ENCODE measurements at places on chromosomes 3 and 15. TPM values are rescaled to one million over a fixed set of nuclear protein-coding genes. Genes with fewer than 3 reads are reported as not detected.

Gene INKA1
- 0.43 TPM for polyA plus RNA-seq

Gene GOLGA6L10
- not detected for polyA plus RNA-seq

Gene ARHGAP31
- polyA plus RNA-seq: 6.4 TPM

Gene PAK2
- polyA plus RNA-seq: 18.2 TPM

Gene C3orf20
- polyA plus RNA-seq: not detected

Gene FBN1
- polyA plus RNA-seq: 0.06 TPM

DNA sequence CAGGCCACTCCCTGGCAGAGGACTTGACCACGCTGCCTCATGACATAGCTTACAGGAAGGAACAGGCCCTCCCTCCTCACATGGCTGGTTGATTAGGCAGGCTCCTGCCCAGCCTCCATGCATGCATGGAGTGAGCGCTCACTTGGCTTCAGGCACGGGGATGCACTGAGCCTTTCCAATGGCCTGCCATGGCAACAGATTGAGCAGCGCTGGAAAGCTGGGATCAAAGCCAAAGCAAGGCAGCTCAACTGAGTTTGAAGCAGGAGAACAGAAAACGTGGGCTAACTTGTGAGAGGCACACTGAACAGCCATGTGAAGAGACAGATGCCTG is 5.9 kb upstream of the GRAMD2A start:
- DNase-seq: no peak

DNA sequence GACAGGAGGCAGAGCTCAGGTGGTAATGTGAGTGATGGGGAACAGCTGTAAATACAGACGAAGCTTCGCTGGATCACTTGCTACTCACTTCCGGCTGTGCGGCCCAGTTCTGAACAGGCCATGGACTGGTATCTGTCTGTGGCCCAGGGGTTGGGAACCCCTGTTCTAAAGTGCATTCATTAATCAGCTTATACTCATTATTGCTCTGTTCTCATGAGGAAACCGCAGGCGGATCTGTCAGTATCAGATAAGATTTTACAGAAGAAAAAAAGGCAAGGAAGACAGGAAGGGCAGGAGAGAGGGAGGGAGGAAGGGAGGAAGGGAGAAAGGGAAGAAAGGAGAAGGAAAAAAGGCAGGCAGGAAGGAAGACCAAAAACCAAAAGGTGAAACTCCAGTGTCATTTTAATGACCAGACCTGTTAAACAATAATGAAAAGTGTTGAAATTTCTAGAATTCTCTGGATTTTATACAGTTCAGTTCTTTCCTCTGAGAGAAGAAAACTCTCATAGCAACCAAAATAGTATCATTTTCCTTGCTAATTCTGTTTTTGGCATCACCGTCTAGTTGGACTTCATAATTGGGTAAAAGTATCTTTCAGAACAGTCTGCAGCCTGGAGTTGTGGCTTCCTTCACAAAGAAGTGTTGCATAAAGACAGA is 128.0 kb upstream of the PROK2 start:
- no peak for DNase-seq

GRCh38 chr3:191303596-191303995 is 25.6 kb upstream of the CCDC50 start:
- no peak for DNase-seq

- DNase-seq: no peak
Observed at GRCh38 chr3:26648461-26648860, 25.9 kb downstream of the LRRC3B start.

GRCh38 chr3:81245043-81245442 is 516.4 kb downstream of the GBE1 start:
- no peak for DNase-seq

GRCh38 chr15:68653801-68654200 is 75.0 kb downstream of the CORO2B start:
- no peak for DNase-seq

- DNase-seq: no peak
Observed at GRCh38 chr3:197487911-197488391, 67.8 kb downstream of the BDH1 start.

- DNase-seq: no peak
Observed at GRCh38 chr15:91894606-91895005, 41.1 kb downstream of the SLCO3A1 start.

DNA sequence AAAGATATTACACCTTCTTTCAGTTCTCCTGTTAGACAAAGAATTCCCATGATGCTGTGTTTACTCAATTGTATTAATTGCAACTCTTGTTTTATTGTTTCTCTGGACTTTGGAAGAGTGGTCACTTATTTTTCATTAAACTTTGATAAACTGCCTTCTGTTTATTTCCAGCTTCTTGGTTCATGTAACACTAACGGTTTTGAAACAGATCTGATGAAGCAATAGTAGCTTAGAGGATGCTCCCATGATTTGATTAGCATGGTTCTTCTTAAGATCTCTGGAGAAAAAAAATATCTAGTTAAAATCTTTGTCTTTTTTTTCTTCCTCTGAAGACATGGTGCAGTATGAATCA is 90.1 kb downstream of the FNDC3B start:
- no peak for DNase-seq

- no peak for DNase-seq
Observed at GRCh38 chr15:56248311-56248992, 4.8 kb upstream of the RFX7 start.

Measured in CD14-positive monocyte (primary cell).